Right kidney (tissue), 9 donors: ENCODE measurements at places on chromosomes 12 and 14.

- peak; percentile 14 for DNase-seq
These were observed 88.3 kb downstream of the IRF2BPL start for GRCh38 chr14:76940021-76940760.

DNA sequence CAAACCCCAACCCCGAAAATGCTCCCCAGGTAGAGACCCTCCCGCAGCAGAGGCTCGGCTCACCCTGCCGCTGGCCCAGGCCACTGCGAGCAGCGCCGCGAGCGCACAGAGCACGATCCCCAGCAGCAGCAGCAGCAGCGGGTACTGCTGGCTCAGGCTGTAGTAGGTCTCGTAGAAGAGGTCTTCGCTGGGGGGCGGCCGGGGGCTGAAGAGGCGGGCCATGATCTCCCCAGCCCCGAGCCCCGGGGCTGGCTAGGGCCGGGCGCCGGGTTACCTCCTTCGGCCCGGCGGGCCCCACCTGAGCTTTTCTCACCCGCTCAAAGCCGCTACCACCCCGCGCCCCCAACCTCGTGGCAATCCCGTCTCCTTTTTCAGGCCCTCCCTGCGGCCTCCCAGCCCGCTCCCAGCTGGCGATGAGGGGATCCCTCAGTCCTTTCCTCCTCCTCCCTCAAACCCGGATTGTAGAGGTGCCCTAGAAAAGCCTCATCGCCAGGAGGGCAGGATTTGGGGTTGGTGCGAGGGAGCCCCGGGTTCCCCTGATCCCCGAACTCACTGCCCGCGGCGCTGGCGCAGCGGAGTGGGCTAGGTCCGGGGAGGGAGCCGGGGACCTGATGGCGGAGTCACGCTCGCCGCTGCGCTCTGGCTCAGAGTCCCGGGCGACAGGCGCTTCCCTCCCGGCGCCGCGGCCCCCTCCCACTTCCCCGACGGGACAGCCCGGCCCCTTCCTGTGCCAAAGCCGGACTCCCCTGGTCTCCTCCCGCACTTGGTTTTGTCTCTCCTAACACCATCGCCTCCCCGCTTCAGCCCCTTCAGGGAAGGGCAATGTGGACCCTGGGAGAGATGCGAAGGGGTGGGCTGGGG is at the start of gene ADCY4:
Gene ADCY4, minus strand, starts transcription at position 641 of the 861 bp plus-strand sequence. Its CDS starts 419 bp downstream, at position 222.
- peak; percentile 80 for DNase-seq

DNA sequence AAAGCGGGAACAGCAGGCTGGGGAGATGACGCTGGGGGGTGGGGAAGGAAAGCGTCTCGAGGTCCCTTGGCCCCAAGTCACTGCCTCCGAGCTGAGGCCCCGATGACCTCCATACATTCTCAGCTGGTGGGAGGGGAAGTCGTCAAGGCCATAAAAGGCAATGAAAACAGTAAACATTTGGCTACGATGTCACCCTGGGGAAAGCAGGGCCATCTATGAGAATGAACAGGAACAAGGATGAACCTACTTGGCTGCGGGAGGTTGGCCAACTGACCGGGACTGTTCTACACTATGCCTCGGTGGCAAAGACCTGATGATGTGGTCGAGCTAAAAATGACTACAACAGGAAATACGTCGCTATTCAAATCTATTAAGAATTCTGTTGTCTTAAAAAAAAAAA is 19.5 kb downstream of the PRKAB1 start:
- DNase-seq, result no peak

DNA sequence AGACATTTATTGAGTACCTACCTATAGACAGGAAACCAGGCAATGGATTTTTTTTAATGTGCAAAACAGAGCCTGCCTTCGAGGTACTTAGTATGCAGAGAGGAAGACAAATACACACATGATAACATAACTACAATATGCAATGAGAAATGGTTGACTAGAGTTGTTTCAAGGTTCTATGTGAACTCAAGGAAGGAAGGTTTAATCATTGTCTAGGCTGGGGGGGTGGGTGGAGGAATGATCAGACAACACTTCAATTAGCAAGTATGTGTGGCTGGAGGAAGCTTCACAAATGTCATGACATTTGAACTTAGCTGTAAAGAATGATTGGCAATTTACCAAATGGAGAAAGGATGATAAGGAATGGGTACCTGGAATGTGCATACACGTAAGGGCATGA is 985.3 kb downstream of the FLRT2 start:
- DNase-seq, result no peak

- DNase-seq, result no peak
These were observed 32.4 kb downstream of the PIGH start for GRCh38 chr14:67567654-67568053.

- DNase-seq, result no peak
These were observed 65.0 kb downstream of the CHST11 start for GRCh38 chr12:104521731-104522130.

- no peak for DNase-seq
These were observed 21.0 kb downstream of the ASPG start for GRCh38 chr14:104106471-104106991.

GRCh38 chr14:101665478-101666078 is 95.9 kb upstream of the PPP2R5C start:
- no peak for DNase-seq

- no peak for DNase-seq
These were observed 33.8 kb downstream of the TOGARAM1 start for GRCh38 chr14:44995770-44996294.

- peak; percentile 81 for DNase-seq
These were observed 932.3 kb downstream of the DIO2 start for GRCh38 chr14:79278798-79279644.

- DNase-seq, result no peak
These were observed 1009.5 kb upstream of the TMEM132C start for GRCh38 chr12:127257366-127257935.

GRCh38 chr12:26783131-26783526 is 49.9 kb downstream of the ITPR2 start:
- no peak for DNase-seq

DNA sequence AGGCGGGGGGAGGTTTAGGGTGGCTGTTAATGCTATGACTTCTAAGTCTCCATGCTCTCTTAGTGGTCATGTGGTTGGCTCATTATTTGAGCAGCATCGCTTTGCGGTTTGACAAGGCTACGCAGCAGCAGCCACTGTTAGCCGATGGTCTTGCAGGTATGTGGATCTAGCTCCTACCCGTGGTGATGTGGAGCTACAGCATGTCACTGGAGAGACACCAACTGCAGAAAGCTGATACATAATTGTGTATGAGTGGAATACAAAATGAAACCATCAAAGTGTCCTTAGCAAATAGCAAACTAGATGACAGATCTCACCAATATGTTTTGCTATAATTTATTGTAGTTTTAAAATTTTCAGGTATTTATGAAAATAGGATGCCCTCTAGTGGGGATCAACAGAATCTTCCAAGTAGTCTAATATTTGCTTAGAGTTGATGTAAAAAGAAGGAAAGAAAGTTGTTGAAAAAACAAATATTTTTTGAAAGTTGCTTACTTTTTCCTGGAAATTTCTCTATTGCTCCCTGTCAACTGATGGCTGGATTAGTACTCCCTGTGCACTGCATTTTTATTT is 94.9 kb downstream of the NAV3 start:
- DNase-seq, result peak; percentile 66

- DNase-seq, result no peak
These were observed 2.5 kb downstream of the DUSP6 start for GRCh38 chr12:89349814-89350213.

DNA sequence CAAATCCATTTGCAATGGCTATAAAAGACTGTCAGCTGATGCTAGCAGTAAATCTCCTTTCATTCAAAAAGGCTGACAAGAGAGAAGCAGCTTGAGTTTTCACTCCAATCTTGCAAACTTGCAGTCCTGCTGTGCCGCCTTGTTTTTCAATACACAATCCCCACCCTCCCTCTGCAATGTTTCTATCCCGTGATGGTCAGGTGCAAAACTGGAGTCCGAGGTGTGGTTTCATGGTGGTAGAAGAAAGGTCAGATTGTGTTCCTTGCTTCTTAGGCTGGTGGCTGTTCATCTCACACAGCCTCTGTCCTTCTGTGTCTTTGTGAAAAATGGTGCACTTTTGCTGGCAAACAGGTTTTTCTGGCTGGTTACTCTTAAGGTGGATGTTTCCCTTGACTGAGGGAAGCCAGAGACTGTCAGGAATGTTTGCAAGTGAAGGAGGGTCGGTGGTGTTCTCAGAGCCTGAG is 27.7 kb upstream of the TBX3 start:
- no peak for DNase-seq
